ENCODE measurements at places on chromosomes 12 and 14.

DNA sequence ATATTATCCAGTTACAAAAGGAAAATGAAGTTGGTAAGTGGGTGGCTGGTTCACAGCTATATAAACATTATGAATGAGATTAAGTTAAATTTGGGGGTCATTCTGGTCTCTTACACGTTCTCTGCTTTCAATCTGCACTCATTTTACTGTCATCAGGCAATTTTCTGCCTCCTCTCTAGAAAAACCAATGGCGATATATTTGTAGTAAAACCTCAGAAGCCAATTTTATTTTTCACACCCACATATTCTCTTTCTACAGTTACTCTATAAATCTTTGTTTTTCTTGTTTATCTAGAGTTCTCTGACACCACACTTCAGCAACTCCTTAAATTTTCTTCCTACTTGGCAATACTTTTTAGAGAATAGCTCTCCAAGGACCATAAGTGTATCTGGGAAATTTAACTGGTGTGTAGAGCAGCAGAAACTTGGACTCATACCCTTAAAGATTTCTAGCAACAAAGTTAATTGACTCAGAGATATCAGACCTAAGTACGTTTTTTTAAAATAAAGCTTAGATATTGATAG, 926.9 kb downstream of the TMTC2 start:
- DNase-seq, result no peak

DNA sequence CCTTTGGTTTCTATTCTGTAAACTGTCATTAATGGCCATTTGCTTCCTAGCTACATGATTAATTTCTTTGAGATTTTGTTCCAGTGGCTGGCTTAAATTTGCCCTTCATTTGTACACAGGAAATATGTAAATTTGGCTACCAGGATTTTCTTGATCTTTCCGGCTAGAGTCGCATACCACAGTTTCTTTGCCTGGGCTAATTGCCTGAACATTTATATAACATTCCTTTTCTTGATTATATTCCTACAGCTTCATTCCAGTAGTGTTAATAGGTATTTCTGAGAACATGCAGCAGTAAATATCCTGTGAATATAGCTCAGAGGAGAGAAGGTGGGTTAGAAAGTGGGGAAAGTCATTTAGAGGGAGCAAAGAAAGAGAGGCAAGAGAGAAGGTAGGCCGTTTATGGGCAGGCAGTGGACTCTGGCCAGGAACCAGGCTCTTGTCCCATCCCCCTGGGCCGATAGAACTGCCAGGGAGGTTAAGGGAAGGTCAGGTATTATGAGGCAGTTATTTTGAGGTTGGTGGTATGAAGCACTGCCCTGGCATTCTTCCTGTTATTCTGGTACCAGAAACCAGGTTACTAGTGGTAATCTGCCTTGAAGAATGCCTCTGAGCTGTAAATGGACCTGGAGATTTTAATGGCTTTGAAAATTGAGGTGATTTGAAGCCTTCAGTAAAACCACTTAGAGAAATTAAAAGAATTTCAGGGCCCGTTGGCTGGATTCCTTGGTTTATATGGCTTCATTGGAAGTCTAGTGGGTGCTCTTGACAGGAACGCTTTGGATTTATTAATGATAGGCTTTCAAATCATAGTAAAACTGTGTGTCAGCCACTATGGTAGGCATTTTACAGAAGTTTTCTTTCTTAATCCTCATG, 4.4 kb downstream of the RNF10 start:
- DNase-seq, result no peak

- DNase-seq, result no peak
Observed at GRCh38 chr14:54754623-54755386, 147.8 kb downstream of the GCH1 start.

- no peak for DNase-seq
Observed at GRCh38 chr12:73452672-73453469, 1084.8 kb upstream of the ATXN7L3B start.

GRCh38 chr14:90517076-90517841, 120.4 kb downstream of the CALM1 start:
- no peak for DNase-seq

GRCh38 chr12:5230156-5230555, 186.5 kb downstream of the KCNA5 start:
- no peak for DNase-seq

GRCh38 chr12:113853491-113853890, 112.6 kb downstream of the RBM19 start:
- DNase-seq, result peak; percentile 36

DNA sequence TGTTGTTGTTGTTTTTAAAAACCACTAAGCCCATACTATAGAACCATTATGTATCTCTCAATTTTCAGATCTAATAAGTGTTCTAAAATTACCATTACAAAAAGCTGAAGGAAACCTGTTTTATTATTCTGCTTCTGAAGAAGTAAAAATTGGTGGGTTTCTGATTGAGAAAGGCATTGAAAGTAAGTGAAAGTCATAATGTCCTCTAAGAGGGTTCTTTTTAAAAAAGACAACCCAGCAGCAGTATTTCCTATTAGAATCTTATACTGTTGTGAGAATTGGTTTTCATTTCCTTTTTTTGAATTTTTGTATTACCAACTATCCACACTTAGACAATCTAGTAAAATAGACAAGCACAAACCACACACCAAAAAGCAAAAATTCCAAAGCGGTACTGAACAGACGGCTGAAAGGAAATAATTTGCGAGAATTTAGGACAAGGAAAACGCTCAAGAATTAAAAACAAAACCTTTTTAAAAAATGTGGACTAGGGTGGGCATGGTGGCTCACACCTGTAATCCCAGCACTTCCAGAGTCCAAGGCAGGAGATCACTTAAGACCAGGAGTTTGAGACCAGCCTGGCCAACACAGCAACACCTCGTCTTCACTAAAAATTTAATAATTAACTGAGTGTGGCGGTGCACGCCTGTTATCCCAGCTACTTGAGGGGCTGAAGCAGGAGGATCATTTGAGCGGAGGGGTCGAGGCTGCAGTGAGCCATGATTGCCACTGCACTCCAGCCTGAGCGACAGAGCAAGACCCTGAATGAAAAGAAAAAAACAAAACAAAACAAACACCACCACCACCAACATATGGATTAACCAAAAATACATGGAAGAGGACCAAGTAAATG, 66.7 kb upstream of the AP4S1 start:
- DNase-seq, result no peak

- peak; percentile 98 for DNase-seq
Observed at GRCh38 chr14:75399843-75400775, 27.7 kb upstream of the JDP2 start.

DNA sequence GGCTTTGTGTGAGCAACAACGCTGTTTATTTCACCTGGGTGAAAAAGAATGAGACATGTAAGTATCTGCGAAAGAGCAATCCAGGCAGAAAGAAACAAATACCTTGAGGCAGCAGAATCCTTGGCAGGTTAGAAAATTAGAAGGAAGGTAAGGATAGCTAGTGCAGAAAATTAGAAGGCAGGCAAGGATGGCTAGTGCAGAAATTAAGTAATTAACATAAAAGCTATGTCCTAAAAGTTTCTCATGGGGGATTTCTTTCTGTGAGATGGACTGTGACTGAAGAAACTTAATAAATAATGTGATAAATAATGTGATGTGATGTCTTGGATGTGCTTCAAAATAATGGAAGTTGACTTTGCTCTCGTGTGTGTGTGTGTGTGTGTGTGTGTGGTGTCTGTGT, 9.9 kb upstream of the TRIP11 start:
- DNase-seq, result no peak

- DNase-seq, result no peak
Observed at GRCh38 chr14:92494512-92494911, 19.1 kb upstream of the RIN3 start.

DNA sequence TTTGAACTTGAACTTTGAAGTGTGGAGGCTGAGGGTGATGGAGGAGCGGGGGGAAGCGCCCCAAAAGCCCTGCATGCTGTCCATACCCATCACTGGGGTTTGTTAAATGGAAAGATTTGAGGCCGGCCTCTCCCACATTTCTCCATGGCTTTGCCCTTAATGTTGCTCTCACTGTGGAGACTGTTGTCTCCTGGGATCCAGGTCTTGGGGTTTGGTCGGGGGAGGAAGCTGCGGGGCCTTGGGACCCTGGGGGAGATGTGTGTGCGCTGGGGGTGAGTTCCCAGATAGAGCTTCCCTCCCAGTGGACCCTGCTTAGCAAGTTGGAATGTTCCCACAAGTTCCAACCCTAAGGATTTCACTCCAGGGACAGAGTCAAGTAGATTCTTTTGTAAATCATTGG, 28.0 kb upstream of the LRTM2 start:
- DNase-seq, result no peak

- DNase-seq, result no peak
Observed at GRCh38 chr14:32043624-32044023, 33.5 kb upstream of the ARHGAP5 start.

- no peak for DNase-seq
Observed at GRCh38 chr12:2439332-2440100, 355.3 kb upstream of the FKBP4 start.

DNA sequence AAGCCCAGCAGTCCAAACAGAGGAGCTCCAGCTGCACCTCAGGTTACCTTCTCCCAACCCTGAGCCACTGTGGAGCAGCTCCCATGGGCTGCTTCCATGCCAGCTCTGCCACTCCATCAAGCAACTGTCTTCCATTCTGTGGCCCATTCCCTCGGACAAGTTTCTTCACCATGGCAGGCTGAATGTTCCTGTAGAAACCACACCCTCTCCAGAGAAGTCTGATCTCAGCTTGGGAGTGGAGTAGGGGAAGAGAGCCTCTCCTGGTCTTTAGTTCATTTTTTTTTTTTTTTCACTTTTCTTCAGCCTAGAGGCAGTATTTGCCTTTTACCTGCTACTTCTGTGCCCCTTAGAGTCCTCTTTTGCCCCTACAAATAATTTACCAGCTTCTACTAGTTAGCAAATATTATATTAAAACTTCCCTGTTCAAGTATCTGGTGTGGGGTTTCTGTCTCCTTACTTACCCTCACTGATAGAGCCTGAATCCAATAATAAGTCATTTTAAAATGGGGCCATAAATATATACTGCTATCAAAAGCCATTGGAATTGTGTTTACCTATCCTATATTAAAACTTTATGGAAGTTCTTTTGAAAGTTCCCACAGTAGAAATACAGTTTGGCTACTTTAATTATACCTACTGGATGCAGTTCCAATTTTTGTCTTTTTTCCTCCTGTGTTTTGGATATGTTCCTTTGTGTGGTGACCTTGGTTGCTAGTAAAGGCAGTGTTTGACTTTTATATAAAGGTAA, 11.7 kb upstream of the SLC17A8 start:
- DNase-seq, result no peak

DNA sequence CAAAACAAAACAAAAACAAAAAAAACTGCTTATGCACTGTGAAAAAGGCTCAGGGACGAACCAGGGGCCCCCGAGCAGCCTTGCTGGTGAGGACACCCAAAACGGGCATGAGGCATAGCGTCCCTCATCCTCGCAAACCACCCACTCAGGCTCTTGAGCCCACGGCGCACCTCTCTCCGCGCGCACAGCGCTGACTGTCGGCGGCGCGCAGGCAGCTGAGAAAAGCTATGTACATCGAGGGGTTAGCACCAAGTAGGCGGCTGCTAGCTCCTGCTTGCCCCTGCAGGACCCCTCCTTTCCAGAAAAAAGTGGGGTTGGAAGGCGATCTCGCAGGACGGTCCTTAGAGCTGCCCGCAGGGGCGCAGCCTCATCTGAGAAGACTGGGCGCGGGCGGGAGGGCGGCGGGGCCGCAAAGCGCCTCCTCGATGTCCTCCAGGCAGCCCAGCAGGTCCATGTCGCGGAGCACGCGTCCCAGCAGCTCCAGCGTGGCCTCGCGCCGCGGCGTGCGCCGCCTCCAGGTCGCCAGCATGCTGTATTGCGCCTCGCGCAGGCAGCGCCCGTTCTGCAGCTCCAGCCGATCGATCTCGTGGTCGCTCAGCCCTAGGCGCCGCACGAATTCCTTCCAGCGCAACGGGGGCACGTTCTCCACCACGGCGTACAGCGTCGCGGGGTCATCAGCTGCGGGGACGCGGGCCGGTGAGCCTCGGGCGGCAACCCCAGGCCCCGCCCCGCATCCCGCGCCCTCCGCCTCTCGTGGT, 12.8 kb downstream of the TNFRSF1A start:
- no peak for DNase-seq

- DNase-seq, result no peak
Observed at GRCh38 chr12:79086541-79087296, 222.1 kb downstream of the SYT1 start.

- DNase-seq, result no peak
Observed at GRCh38 chr14:51224551-51224950, 15.5 kb upstream of the TMX1 start.

- no peak for DNase-seq
Observed at GRCh38 chr12:49260166-49260565, 4.7 kb upstream of the TUBA1C start.

GRCh38 chr14:23162800-23163199, 20.7 kb downstream of the SLC7A8 start:
- DNase-seq, result no peak

GRCh38 chr14:54702014-54702491, 135.1 kb downstream of the SAMD4A start:
- DNase-seq, result no peak

GRCh38 chr12:119082016-119082415, 96.7 kb upstream of the HSPB8 start:
- no peak for DNase-seq

DNA sequence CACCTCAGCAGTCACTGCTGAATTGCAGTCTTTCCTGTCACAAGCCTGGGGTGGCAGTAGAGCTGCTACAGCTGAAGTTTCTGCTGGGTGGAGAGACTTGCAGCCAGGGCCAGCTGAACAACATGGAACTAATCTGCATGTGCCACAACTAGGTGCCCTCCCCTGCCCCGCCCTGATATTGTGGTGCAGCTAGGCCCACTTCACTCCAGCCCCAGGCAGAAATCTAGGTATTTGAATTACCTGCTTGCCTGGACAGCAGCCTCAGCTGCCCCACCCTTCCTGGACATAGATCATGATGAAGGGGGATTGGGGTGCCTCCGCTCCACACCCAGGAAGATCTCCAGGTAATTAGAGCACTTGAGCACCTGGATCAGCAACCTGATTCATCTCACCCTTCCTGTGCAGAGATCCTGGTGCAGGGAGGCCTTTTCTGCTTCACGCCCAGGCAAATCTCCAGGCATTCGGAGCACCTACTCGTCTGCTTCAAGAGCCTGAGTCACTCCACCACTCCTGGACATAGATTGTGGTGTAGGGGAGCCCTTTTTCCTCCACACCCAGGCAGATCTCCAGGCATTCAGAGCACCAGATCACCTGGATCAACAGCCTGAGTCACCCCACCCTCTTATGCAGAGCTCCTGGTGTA, 477.0 kb downstream of the SOX5 start:
- no peak for DNase-seq

DNA sequence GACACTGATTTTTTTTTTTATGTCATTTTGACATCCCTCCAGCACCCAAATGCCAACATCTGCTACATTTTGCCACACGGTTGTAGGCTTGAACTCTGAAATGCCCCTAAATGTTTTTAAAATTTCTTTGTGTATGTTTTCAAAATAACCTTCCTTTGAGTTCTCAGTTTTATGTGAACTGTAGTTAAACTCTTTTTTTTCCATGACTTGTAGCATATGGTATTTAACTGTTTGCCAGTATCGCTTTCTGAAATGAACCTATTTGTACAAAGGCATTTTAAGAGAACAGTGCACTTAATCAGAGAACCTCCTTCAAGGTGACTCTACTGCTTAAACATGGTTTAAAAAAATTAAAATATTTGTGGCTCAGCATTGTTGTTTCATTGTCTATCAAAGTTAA, 61.5 kb downstream of the PDE3A start:
- DNase-seq, result no peak

GRCh38 chr12:129984106-129984505, 80.3 kb upstream of the TMEM132D start:
- no peak for DNase-seq

- no peak for DNase-seq
Observed at GRCh38 chr14:54230645-54231044, 166.2 kb upstream of the CDKN3 start.

Measured in NCI-H1092 treated with DMSO at 0.1 percent for 48 hours (cell line).